ENCODE measurements at places on chromosomes 7 and 10.

GRCh38 chr10:130557181-130557845 is 421.1 kb downstream of the GLRX3 start:
- DNase-seq: no peak

- DNase-seq: peak; percentile 3
Observed at GRCh38 chr10:74585231-74586087, 240.9 kb upstream of the KAT6B start.

- no peak for DNase-seq
Observed at GRCh38 chr10:96205580-96205979, 65.8 kb downstream of the BLNK start.

DNA sequence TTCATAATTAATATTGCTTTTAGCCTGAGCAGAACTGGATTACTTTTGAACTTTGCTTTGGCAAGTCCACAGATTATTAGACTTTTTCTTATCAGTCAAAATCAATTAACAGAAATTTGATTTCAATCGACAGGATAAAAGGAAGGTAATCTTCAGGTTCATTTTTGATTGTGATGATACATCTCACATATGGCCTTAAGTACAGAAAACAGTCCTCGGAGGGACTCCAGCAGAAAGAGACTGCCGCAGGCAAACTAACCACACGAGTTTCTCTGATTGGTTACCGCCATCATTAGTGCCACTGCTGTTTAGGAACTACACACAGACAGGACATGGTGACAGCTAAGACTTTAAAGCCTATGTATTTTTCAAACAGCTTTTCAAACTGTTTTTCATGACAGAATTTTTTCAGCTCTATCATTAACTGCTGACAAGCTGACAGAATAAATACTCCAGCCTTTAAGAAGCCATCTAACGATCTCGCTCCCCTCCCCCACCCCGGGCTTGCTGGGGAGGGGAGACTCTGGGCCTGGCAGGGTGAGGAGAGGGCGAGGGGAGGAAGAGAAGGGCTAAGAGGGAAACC is 668.2 kb downstream of the KCNMA1 start:
- DNase-seq: no peak

DNA sequence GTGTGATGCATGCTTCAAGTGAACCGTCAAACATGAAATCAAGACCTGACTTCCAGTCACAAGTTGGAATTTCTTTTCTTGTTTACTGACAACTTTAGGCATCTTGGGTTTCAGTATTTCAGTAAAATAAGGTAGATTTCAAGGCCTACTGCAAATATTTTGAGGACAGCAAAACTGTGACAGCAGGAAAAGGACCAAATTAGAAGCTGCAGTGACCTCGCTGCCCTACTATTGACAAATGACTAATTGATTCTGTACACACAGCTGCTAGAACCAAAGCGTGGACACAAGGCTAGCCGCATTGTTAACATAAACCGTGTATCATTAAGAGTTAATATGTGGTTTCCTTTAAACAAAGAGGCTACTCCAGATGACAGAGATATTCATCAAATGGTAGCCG is 105.7 kb upstream of the SEC61G start:
- no peak for DNase-seq

GRCh38 chr10:75466886-75467285 is 35.5 kb downstream of the LRMDA start:
- no peak for DNase-seq

DNA sequence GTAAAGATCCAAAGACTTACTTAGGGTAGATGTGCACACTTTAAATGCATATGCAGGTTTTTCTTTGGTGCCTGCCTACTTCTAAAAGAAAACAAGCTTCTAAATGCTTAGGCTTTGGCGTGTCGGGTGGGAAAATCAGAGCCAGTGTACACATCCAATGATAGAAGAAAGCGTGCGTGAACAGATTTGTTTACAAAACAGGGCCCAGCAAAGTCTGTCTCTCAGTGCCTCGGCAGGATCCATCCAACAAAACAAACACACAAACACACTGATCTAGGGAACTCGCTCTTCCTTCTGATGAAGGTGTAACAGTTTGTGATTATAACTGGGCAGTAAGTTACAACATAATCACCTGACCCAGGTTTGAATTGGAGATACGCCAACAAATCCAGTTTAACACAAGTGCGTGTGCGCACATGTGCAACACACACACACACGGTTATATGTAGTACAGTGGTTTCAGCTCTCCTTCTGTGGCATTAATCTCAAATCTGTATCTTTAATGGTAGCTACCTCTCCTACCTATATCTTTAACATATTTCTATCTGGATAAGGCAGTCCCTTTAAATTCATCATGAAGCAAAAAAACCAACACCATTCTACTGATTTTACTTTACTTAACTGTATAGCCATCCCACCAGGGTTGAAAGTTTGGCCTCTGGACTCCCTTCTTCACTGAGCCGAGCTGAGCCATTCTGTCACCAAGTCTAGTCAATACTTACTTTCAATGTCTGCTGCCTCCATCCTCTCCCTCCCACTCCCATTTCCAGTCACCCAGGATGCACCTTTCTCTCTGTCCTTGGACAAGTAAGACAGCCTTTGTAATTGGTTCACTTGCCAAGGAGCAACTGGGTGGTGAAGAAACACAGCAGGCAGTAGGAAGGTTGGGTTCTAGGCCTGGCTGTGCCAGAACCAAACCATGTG is 184.4 kb upstream of the KLF14 start:
- DNase-seq: no peak

GRCh38 chr7:39259391-39260003 is 281.8 kb downstream of the POU6F2 start:
- no peak for DNase-seq

GRCh38 chr10:102661658-102662028 is 17.4 kb downstream of the TRIM8 start:
- no peak for DNase-seq

DNA sequence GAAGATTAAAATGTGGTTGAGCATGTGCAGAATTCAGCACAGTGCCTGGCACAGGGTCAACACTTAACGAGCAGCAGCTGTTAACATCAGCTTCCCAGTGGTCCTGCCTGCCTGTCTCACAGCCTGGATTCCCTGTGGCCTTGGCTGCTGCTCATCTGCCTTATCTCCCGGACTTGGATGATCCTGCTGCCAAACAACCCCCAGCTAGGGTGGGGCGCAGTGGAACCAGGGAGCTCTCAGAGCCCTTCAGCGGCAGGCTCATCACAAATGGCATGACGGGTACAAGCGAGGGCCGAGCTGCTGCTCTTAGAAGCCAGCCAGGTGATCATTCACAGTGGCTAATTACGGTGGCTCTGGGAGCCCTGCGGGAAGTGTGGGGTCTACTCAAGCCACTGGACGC is 13.0 kb upstream of the SMARCD3 start:
- no peak for DNase-seq

GRCh38 chr10:48802611-48803071 is 118.0 kb downstream of the WDFY4 start:
- peak; percentile 41 for DNase-seq

DNA sequence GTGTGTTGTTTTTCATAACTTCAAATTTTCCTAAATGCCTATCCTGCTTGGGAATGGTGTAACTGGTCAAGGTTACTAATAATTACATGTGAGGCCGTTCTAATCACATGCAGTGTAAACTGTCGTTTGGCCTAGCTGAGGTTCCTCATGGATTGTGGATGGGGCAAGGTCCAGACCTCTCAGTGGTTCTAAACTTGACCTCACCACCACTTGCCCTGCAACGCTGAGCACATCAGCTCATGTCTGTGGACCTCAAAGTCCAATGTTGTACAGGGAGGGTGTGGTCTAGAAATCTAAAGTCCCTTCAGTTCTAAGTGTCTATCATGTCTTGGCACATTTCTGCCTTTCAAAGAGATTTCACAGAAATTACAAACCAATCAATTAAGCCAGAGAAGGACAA is 15.6 kb downstream of the RBP3 start:
- DNase-seq: no peak

GRCh38 chr7:100021297-100021696 is 5.9 kb downstream of the ZKSCAN1 start:
- no peak for DNase-seq

GRCh38 chr7:127064-127598 is 65.2 kb upstream of the FAM20C start:
- no peak for DNase-seq

DNA sequence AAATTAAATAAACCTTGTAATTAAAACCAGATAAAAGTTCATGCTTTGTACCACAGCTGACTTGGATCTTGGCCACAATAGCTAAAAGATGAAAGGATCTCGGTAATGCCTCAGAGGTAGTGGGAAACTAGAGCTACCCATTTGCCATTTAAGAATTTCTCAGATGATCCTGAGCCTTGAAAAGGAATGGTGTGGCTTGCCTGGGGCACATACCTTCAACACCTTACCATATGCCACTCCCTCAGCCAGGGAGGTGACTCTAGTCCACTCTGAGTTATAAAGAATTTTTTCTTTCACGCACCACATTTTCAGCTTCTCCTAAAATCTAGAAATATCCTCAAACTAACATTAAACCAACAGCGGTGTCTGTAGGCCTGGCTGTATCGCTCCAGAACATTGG is 516.3 kb upstream of the TEX47 start:
- no peak for DNase-seq

DNA sequence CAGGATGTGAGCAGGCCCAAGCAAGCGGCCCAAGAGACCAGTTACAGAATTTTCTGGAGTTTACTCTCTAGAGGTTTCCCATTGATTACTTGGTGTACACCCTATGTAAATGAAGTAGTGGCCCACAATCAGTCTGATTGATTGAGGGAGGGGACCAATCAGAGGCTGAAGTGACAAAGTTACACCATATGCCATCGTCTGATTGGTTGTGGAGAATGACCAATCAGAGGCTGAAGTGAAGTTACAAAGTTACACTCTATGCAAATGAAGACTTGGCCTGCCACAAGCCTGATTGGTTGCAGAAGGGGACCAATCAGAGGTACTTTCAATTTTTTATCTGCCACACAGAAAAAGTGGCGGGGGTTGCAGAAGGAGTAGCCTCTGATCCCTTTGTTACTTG is 83.7 kb downstream of the KIF20B start:
- DNase-seq: no peak

GRCh38 chr7:151851145-151851751 is 25.7 kb downstream of the PRKAG2 start:
- peak; percentile 44 for DNase-seq

- DNase-seq: no peak
Observed at GRCh38 chr7:55191161-55191925, 172.5 kb downstream of the EGFR start.

DNA sequence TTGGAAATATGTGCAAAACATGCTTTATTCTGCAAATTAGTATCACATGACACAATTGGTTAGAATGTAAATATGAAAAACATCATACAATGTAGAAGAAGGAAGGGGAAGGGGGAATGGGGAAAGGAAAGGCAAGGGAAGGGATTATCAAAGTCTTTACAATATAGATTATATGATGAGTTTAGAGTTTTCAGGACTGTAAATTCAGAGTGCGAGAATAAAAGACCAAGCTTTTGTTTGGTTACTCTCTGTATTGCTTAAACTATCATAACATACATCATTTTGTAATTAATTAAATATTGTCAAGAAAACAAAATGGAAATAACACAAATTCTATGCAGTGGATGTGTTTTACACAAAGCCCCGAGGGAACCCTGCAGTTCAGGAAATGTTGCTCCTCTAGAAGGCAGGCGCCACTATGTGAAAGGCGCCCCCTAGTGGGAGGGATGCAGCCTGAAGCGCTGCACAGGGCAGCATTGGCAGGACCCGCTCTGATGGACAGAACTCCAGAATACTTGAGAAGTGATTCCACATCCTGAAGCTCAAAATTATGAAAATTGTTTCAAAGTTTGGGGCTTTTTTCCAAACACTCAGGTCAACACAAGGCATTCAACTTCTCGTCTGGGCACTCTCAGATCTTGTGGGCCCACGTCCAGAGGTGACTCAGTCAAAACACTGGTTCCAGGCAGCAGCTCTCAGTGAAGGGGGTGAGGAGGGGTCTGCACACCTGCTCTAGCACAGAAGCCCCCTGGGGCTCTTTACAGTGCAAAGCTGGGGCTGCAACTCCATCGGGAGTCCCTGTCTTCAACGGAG is 31.6 kb upstream of the TMEM254 start:
- peak; percentile 75 for DNase-seq

- no peak for DNase-seq
Observed at GRCh38 chr7:126778101-126778500, 474.6 kb downstream of the GRM8 start.

DNA sequence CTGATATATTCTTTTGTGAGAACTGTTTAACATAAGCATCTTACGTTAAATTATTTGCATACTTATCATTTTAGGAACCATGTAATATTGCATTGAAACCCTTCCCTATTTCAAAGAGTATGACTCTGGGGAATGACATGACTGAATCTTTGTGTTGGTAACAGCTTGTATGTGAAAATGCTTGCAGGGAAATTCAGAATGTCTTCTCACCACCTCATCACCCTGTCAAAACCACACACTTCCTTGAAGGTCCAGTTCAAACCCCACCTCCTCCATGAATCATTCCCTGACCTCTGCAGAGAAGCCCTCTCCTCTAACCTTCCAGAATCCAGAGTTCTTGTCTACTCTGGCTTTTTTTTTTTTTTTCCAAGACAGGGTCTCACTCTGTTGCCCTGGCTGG is 26.3 kb upstream of the NKX2-3 start:
- DNase-seq: no peak

Measured in memory B cell (primary cell).